Endothelial cell (in vitro differentiated cells): ENCODE measurements at places on chromosomes 4 and X.

GRCh38 chrX:31223817-31224216 lies 152.0 kb upstream of the FTHL17 start:
- H3K36me3 ChIP-seq, result no peaks in the 10 kb centered on the region
- H3K4me3 ChIP-seq, result no peak overlapping the region
- DNase-seq, result no peak
- H3K4me1 ChIP-seq, result no peaks in the 10 kb centered on the region
- H3K27ac ChIP-seq, result no peak overlapping the region

GRCh38 chrX:22351076-22351475 lies 78.4 kb downstream of the CBLL2 start:
- H3K4me1 ChIP-seq, result peaks cover 12% of the 10 kb centered on the region
- no peak overlapping the region for H3K4me3 ChIP-seq
- no peaks in the 10 kb centered on the region for H3K36me3 ChIP-seq
- no peak for DNase-seq
- H3K27ac ChIP-seq, result no peak overlapping the region
- H3K27me3 ChIP-seq, result no peaks in the 10 kb centered on the region

DNA sequence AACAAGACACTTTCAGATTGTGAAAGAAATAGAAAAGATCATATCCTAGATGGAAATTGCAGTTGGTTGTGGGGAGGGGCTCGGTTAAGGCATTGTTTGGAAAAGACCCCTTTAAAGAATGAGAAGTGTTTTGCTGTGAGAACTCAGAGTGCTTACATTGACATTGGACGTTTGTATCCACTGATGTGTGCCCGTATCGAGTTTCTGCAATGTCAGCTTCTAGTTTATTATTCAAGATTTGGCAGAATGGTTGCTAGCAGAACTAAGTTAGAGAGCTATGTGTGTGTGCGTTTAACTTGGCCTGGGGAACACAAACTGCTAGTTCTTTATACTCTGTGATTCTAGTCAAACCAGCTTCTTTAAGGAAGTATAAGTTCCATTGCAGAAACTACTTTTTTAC lies 2702.5 kb downstream of the PCDH7 start:
- no peak overlapping the region for H3K4me3 ChIP-seq
- no peaks in the 10 kb centered on the region for H3K36me3 ChIP-seq
- DNase-seq, result no peak
- H3K27me3 ChIP-seq, result peaks cover 2% of the 10 kb centered on the region

GRCh38 chrX:130851569-130851968 lies 51.4 kb downstream of the ENOX2 start:
- H3K4me1 ChIP-seq, result peaks cover 3% of the 10 kb centered on the region
- no peak overlapping the region for H3K27ac ChIP-seq
- H3K27me3 ChIP-seq, result no peaks in the 10 kb centered on the region
- no peak overlapping the region for H3K4me3 ChIP-seq
- DNase-seq, result no peak

DNA sequence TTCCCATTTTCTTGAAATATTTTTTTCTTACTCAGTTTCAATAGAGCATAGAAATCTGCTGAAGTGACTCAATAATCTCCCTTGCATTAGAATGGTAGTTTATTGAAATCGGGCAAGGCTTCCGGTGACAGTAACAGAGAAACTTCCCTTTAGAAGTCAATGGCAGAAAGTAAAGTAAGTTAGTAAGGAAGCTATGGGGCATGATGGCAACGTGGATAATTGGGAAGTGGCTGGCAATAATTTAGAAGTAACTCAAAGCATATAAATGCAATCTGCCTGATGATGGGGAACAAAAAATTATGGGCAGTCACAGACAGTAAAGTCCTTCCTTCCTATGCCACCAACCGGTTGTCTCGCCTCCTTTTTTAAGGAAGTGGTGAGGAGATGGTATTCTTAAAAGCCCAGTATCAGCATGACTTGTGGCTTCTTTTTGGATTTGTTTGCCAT lies 7.6 kb downstream of the CYBB start:
- H3K27me3 ChIP-seq, result no peaks in the 10 kb centered on the region
- no peak overlapping the region for H3K4me3 ChIP-seq
- H3K27ac ChIP-seq, result no peak overlapping the region
- no peaks in the 10 kb centered on the region for H3K4me1 ChIP-seq

GRCh38 chr4:151356510-151356909 lies 31.1 kb upstream of the SH3D19 start:
- H3K27me3 ChIP-seq, result peaks cover 2% of the 10 kb centered on the region
- H3K4me3 ChIP-seq, result no peak overlapping the region
- no peak overlapping the region for H3K27ac ChIP-seq

DNA sequence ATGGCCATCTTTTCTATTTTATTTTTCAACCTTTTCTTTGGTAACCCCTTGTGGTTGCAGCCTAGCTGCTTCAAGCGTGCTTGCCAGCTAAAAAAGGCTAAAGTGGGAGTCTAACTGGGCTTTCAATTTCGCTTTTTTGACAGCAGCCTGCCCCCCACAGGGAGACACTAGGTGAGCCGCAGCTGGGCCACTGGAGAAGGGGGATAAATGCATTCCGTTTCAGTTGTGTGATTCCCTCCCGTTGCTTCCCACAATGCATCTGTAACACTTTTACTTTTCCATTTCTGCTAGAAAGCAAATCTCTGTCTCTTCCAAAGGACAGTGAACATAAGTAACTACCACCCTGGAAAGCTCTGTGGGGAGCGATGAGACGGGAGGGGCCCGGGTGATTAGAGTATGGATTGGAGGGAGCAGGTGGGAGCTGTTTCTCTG lies 86.3 kb upstream of the RAPGEF2 start:
- no peaks in the 10 kb centered on the region for H3K36me3 ChIP-seq
- no peak overlapping the region for H3K27ac ChIP-seq
- H3K4me1 ChIP-seq, result peaks cover 8% of the 10 kb centered on the region
- no peak for DNase-seq
- H3K4me3 ChIP-seq, result no peak overlapping the region
- H3K27me3 ChIP-seq, result peaks cover 1% of the 10 kb centered on the region

GRCh38 chr4:146450524-146450923 lies 71.2 kb downstream of the SLC10A7 start:
- no peaks in the 10 kb centered on the region for H3K4me1 ChIP-seq
- no peak for DNase-seq
- H3K27ac ChIP-seq, result no peak overlapping the region
- peaks cover 9% of the 10 kb centered on the region for H3K36me3 ChIP-seq
- H3K4me3 ChIP-seq, result no peak overlapping the region

- no peaks in the 10 kb centered on the region for H3K36me3 ChIP-seq
- H3K27ac ChIP-seq, result no peak overlapping the region
- no peak for DNase-seq
- H3K4me3 ChIP-seq, result no peak overlapping the region
- no peaks in the 10 kb centered on the region for H3K4me1 ChIP-seq
These were observed 173.7 kb downstream of the PPP1R2C start for GRCh38 chrX:42604302-42604701.

- H3K4me3 ChIP-seq, result no peak overlapping the region
- DNase-seq, result no peak
- H3K4me1 ChIP-seq, result no peaks in the 10 kb centered on the region
- no peak overlapping the region for H3K27ac ChIP-seq
- H3K36me3 ChIP-seq, result no peaks in the 10 kb centered on the region
These were observed 614.5 kb downstream of the TMA16 start for GRCh38 chr4:164108971-164109370.

DNA sequence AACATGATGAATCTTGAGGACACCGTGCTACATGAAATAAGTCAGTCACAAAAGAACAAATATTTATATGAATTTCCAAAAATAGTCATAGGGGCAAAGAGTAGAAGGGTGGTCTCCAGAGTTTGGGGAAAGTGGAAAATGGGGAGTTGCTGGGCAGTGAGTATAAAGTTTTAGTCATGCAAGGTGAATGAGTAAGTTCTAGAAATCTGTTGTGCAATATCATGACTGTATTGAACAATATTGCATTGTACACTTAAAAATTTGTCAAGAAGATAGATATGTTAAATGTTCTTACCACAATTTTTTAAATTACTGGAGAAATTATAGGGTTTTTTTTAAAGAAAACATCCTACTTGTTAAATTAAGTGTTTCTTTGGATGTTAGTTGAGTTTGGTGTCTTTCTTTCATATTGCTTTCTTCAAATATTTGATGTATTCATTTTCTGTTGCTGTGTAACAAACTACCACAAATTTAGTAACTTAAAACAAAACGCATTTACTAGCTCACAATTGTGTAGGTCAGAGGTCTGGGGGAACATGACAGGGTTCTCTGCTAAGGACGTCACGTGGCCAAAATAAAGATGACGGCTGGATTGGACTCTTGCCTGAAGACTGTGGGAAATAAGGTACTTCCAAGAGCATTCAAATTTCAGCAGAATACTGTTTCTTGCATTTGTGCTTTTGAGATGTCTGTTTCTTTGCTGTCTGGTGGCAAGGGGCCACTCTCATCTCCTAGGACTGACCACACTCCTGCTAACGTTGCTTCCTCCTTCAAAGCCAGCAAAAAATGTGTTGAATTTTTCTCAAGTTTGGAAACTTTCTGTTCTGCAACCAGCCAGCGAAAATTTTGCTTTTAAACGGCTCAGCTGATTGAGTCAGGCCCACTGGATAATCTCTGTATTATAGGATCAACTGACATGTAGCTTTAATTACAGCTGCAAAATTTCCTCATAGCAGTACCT lies 76.7 kb downstream of the CPEB2 start:
- no peaks in the 10 kb centered on the region for H3K27me3 ChIP-seq
- H3K27ac ChIP-seq, result no peak overlapping the region
- no peaks in the 10 kb centered on the region for H3K36me3 ChIP-seq
- no peak for DNase-seq

DNA sequence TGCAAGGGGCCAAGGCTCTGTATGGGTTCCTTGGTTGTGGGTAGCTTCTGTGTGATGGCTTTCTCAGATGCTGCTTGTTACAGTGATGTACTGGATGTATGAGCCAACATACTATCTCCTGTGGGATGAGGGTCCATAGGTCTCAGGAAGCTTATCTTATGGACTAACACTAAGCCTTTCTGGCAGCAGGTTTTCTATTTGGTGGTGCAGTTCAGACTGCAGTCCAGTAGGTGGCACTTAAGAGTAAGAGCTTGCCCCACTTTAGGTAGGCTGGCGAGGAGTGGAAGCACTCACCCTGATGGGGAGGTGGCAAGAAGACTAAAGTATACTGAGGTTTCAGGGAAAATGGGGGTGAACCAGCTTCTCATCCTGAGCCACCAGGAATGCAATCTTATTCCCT lies 306.7 kb upstream of the MAOA start:
- no peak overlapping the region for H3K27ac ChIP-seq
- no peaks in the 10 kb centered on the region for H3K4me1 ChIP-seq
- peaks cover 3% of the 10 kb centered on the region for H3K27me3 ChIP-seq
- no peak overlapping the region for H3K4me3 ChIP-seq

GRCh38 chrX:121227888-121228287 lies 180.5 kb downstream of the GLUD2 start:
- peaks cover 2% of the 10 kb centered on the region for H3K27me3 ChIP-seq
- DNase-seq, result no peak
- no peaks in the 10 kb centered on the region for H3K4me1 ChIP-seq
- H3K36me3 ChIP-seq, result no peaks in the 10 kb centered on the region

GRCh38 chr4:59818656-59819055 lies 1381.5 kb upstream of the ADGRL3 start:
- no peak overlapping the region for H3K4me3 ChIP-seq
- H3K27ac ChIP-seq, result no peak overlapping the region
- H3K36me3 ChIP-seq, result no peaks in the 10 kb centered on the region
- H3K4me1 ChIP-seq, result no peaks in the 10 kb centered on the region
